ENCODE measurements at places on chromosomes 1 and 21.

DNA sequence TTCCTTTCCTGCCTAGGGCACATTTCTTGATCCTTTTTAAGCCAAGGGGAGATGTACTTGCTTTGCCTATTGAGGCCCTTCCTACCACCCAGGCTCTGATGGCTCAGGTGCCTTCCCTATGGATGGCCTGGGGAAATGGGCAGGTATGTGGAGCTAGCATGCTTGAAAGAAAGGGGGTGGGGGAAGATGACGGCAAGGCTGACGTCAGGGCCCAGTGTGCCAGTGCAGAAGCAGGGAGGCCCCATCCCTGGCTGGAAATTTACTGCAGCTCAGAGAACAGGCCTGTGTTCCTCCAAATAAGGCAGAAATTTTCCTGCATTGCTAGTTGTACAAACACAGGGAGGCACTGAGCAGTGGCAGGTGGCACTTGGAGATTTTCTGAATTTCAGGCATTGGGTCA lies 453.2 kb upstream of the VAMP3 start:
- no peak for DNase-seq

GRCh38 chr1:78211483-78212092 lies 165.8 kb downstream of the GIPC2 start:
- DNase-seq: no peak

- no peak for DNase-seq
Observed at GRCh38 chr1:27599605-27600497, 4.1 kb downstream of the AHDC1 start.

GRCh38 chr1:100077531-100077930 lies 55.2 kb downstream of the SASS6 start:
- no peak for DNase-seq

DNA sequence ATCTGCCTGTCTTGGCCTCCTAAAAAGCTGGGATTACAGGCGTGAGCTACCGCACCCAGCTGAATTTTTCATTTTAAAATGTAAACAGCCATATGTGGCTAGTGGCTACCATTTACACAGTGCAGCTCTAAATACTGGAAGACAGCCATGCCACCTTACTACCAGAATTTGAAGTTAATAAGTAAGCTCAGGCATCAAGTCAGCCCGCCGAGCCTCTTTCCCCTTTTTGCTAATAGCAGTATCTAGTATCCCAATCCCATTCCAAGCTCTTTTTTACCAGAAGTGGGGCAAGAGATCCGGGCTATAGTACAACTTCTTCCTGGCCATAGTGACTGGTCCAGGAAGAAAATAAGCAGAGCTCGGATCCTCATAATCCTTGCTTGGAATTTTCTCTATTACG lies 15.1 kb downstream of the TAF13 start:
- DNase-seq: no peak

GRCh38 chr1:23114424-23115079 lies 54.1 kb downstream of the LUZP1 start:
- no peak for DNase-seq

- DNase-seq: no peak
Observed at GRCh38 chr1:198686069-198686728, 47.4 kb downstream of the PTPRC start.

- DNase-seq: peak; percentile 76
Observed at GRCh38 chr1:44652445-44653106, 21.7 kb downstream of the TMEM53 start.
